M059J (cell line): ENCODE measurements at places on chromosomes 2 and 18. TPM values are rescaled to one million over a fixed set of nuclear protein-coding genes. Genes with fewer than 3 reads are reported as not detected.

GRCh38 chr2:220499225-220499624, 871.8 kb downstream of the SLC4A3 start:
- peak; percentile 84 for DNase-seq

DNA sequence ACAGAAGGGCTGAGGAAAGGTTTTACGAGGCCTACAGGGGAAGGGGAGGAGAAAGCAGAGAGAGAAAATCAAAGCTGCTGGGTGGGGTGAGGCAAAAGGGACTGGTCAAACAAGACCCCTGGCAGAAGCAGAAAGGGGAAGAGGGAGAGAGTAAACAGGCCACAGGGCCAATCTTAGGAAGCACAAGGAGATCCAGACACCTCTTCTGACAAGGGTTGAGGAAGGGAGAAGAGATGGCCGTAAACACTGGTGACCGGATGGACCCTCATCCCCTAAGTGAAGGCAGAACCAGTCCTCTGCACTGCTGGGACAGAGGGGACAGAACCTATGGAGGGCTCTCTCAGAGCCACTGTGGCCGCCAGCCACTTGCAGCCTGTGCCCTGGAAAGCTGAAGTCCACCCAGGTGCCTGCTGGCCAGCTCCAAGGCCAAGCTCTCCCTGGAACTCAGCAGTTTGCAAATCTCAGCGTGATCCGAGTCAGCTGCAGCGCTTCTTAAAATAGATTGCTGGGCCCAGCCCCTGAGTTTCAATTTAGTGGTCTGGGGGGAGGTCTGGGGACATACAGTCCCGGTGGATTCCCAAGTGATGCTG, 108.8 kb downstream of the TMEM163 start:
- no peak for DNase-seq

The B3GNT7 gene
- total RNA-seq, result 0.17 and 0.57 TPM in 2 replicates

The NPHP1 gene
- total RNA-seq, result 6.5 and 8.9 TPM in 2 replicates

DNA sequence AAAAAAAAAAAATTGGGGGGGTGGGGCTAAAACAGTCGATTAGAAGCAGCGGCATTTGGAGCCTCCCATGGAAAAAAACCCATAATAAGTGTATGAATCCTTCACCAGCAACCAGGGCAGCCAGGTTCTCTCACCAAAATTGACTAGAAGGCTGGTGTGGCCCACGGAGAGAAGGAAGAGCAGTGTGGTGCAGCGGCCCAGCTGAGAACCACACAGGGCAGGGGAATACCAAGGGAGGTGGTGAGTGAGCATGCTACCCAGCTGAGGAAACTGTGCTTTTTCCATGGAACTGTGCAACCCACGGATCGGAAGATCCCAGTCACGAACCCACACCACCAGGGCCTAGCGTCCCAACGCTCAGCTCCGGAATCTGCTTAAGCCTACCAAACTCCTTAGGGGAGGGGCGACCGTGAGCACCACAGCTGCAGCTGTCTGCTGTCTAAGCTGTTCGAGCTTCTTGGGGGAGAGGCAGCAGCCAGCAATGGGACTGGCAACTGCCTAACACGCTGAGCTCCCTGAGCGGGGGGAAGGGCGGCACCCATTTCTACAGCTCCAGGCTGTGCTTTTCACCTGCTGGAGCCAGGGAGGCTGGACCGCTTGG, 1037.2 kb upstream of the ACVR2A start:
- DNase-seq, result no peak

The CROCC2 gene
- total RNA-seq, result not detected in 2 replicates

- DNase-seq, result no peak
Measured at GRCh38 chr18:58947136-58947732, 82.6 kb downstream of the ZNF532 start.

DNA sequence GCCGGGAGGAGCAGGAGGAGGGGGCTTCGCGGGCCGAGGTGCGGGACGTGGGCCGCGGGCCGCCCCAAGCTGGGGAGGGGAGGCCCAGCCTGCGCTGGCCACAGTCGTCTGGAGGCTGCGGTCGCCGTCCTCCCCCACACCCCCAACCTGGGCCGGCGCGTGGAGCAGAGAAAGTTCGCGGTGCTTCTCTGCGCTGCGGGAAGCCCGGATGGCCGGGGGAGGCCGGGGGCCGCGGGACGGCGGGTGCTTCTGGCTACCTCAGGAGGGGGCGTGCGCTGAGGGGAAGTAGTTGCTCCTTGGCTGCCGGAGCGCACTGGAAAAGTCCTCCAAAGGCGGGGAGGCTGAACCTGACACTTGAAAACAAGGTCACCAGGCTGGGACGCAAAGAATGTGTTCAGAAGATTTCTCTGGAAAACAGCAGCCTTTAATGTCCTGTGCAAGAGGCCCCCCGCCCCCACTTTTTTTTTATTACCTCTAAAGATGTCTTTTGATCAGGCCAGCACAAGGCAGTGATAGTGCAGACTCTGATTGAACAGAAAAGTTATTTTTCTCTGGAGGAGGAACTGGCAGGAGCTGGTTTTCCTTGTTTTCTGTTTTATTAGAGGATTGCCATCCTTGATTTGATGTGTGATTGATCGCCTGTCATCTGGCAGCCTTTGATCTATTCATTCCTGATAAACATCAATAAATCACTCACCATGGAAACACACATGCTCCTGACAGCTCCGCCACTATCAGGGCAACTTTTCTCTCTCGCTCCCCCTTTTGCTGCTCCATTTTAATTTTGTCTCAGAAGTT, 1.6 kb downstream of the TSHZ1 start:
- DNase-seq, result peak; percentile 43

DNA sequence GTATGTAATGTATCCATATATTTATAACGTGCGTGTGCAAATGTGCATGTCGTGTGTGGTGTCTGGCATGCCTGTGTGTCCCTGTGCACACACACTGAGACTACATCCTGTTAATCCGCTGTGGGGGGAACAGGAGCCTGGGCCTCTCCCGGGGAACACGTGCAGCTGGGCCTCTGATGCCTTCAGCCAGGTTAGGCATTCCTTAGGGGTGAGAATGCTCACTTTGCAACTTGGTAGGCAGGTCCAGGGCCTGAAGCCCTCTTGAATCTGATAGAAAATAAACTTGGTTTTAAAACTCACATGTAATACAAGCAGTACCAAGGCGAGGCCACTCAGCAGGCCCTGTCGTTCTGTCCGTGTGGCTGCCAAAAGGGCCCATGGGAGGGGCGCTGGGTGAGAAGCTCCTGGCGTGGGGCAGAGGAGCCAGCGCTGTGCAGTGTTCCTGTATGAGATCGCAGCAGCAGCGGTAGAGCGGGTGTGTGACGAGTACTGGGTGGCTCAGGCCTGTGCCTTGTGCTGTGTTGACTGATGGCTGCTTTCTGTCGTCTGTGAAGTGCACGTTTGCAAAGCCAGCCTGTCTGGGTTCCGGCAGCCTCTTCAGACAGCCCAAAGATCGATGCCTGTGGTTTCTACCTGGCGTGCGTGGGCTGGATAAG, 16.2 kb downstream of the SALL3 start:
- no peak for DNase-seq

- DNase-seq, result peak; percentile 45
Measured at GRCh38 chr2:200616193-200616592, 30.4 kb downstream of the AOX1 start.

- DNase-seq, result no peak
Measured at GRCh38 chr18:46488471-46489213, 168.4 kb downstream of the LOXHD1 start.

DNA sequence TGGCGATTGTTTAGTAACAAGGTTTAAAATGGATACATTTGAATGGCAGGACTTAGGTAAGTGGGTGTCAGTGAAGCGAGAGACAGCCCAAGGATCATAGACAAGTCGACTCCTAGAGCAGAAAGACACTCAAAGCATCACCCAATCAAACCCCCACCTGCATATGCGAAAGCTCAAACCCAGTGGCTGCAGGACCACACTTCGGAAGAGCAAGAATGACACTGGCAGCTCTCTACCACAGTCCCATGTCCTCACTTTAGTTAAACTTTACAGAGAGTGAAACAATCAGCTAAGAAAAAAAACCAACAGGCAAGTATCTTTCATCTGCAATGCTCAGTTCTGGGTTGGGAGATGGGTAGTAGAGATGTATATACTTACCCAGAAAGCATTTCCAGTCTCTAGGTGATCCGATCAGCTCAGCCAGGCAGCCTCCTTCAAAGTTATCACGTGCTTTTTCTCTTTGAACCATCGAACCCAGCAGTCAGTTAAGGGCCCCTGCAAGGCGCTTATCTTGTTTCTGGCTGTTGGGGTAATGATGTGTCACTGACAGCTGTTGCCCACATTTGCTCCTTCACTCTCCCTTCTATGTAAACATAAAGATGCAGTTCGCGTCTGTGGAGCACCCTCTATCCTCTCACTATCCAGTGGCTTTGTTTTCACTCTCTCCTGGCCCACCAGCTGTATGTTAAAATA, 357.5 kb upstream of the ID2 start:
- DNase-seq, result no peak

The ITGB6 gene
- total RNA-seq, result 0.49 and 1.6 TPM in 2 replicates

The TPO gene
- total RNA-seq, result not detected in 2 replicates

DNA sequence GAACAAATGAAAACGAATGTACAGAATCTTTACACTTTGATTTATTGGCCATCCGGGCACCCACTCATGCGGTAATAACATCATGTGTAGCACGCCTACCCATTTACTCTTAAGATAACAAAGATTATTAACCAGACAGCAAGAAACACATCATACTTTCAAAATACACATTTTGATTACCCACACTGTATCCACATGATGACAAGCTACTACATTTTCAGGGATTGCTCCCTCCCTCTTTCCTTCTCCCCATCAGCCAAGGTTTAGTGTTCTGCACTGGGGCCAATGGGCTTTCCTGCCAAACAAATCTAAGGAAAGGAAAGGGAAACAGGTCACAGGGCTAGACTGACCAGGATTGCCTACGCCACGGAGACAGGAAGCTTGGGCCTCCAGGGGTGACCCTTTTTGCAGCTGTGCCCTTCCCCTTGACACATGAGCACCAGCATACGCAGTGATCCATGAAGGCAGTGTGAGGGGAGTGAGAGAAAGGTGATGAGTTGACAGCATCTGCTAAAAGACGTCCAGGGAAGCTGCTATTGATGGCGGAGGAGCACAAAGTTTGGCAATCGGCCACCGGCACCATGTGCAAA, 76.5 kb downstream of the ZNF521 start:
- DNase-seq, result no peak

The INHA gene
- 0.12 and 0.20 TPM in 2 replicates for total RNA-seq

The RAB11FIP5 gene
- 19.4 and 40.8 TPM in 2 replicates for total RNA-seq

DNA sequence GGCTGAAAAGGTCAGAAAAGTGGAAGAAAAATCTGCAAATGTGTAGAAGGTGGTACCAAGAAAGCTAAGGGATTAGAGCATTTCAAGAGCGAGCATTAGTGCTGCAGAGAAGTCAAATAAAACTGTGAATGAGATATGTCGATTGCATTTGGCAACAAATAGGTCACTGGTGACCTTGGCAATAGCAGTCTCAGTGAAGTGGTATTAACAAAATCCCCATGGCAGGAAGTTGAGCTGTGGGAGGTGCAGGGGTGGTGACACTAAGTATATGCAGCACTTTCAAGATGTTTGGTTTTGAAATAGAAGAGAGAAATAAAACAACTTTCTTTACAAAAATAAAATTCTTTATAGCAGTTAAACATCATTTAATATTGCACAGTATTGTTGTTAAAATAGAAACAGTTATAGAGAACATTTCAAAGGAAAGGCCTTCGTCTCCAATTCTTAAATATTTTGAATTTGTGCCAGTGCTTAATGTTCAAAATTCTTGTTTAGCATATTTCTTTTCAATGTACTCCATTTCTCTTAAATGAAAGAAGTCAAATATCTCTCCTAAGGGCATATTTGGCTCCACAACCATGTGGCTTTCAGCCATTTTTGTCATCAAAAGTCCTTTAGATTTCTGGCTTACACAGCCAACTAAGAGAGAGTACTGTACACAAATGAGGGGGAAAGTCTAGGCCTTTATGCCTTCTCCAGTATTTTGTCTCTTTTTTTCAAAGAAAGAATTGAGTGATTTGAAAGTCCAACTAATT, 443.0 kb upstream of the MMADHC start:
- no peak for DNase-seq

The TRABD2A gene
- total RNA-seq, result 0.81 and 3.7 TPM in 2 replicates

GRCh38 chr2:36949845-36950244, 16.5 kb downstream of the STRN start:
- no peak for DNase-seq

DNA sequence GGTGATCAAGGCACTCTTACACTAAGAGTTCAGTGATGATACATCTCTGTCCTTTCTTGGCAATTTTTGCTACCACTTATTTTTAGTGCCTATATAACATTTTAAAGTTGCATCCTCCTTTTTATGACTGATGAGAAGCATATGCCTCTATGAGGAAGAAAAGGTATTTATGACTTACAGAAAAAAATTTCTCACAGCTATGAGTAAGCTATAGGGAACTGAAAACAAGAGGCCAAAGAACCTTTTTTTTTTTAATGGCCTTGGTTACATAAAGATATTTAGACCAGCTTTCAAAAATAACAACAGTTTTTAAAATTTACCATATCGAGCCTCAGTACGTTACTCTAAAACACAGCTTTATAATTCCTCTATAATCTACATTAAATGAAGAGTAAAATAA, 21.3 kb downstream of the MBD5 start:
- DNase-seq, result no peak

The PARD3B gene
- 0.86 and 1.6 TPM in 2 replicates for total RNA-seq

GRCh38 chr2:153386481-153386897, 92.1 kb downstream of the RPRM start:
- peak; percentile 47 for DNase-seq

DNA sequence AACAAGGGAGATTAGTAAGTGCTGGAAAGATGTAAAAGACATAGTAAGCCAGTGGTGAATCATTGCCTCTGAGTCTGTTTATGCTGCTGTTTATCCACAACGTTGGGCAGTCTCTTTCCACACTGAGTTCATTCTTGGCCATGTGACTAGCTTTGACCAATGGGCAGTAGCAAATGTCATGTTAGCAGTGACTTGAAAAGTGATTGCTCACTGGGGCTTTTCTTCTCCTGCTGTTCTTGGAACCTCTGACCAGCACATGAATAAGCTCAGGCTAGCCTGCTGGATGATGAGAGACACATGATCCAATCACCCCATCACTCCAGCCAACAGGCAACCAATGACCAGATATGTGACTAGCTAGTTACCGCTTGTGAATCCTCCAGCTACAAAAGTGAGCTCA, 360.4 kb downstream of the SLC4A3 start:
- DNase-seq, result peak; percentile 93

- peak; percentile 26 for DNase-seq
Measured at GRCh38 chr2:134161170-134161547, 92.7 kb upstream of the MGAT5 start.

The LAMA1 gene
- total RNA-seq, result 0.39 and 1.6 TPM in 2 replicates

The PRADC1 gene
- total RNA-seq, result 32.3 and 35.3 TPM in 2 replicates

GRCh38 chr2:7566382-7566881, 649.2 kb downstream of the RNF144A start:
- no peak for DNase-seq

DNA sequence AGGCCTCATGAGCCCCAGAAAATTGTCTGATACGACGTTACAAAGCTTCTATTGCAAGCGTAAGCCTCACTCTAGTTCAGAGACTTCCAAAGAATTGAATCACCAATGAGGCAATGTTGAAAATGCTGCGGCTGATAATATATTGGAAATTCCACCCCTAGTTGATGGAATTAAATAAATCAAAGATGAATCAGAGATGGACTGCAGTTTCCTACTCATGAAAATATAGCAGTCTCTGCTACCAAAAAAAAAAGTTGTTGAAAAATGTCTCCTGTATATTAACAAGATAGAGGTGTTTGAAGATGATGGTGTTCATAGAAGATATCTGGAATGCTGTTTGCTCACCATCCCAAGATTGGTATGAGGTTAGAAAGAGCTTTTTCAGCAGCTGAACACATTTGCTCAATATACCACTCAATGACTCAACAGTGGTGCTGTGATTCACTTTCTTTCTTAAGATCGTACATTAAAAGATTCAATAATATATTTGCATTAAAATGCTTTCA, 99.8 kb upstream of the ARHGAP28 start:
- peak; percentile 5 for DNase-seq

The KIF1A gene
- not detected in 2 replicates for total RNA-seq
